ENCODE measurements at places on chromosomes 16 and 17. TPM values are rescaled to one million over a fixed set of nuclear protein-coding genes. Genes with fewer than 3 reads are reported as not detected.

DNA sequence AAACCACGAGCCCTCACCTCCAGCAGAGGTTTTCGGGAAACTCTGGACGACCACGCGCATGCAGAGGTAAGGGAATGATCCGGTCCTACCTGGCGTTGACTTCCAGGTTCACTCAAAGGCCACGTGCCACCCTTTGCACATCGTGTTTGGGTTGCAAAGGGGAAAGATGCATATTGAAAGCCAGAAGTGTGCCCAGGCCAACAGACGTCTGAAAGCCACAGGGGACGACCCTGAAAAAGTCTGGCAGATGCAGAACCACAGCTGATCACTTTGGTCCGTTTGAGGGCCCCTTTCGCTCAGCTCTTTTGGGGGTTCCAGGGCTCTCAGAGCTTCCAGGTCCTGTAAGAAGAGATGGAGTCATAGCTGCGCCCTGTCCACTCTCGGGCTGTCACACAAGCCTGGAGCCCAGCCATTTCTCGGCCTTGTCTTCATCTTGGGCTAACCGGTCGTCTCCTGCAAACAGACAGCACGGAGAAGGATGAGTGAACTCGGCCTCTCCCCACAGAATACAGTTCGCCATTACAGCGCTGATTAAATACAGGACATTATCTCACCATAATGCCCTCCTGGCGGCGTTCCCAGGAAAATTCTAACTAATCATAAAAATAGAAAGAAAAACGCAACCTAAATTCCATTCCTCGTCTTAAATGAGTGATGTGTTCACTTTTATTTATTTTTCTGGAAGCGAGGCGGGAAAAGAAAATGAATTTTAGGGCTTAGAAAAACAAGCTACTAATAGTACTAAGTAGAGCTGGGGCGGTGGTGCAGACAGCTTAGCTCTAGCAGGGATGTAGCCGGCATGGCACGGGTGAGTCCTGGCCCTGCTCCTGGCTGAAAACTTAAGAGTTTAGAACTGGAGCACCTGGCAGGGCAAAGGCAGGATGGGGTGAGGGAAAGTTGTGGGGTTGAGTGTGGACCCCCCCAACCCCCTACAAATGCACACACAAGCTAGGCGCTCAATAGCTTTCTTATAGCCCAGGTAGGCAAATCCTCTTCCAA is 45.5 kb upstream of the ZFHX3 start:
- no peak for DNase-seq
- H3K4me1 ChIP-seq = no peaks in the 10 kb centered on the region
- no peaks in the 10 kb centered on the region for H3K27me3 ChIP-seq
- no peak overlapping the region for H3K4me3 ChIP-seq
- H3K36me3 ChIP-seq = no peaks in the 10 kb centered on the region
- no peak overlapping the region for H3K27ac ChIP-seq

- H3K4me1 ChIP-seq = peaks cover 30% of the 10 kb centered on the region
- no peak for DNase-seq
- H3K36me3 ChIP-seq = no peaks in the 10 kb centered on the region
- peak overlapping the region; percentile 32 for H3K27ac ChIP-seq
- H3K4me3 ChIP-seq = no peak overlapping the region
- H3K27me3 ChIP-seq = no peaks in the 10 kb centered on the region
These were observed 34.0 kb downstream of the KIAA0513 start for GRCh38 chr16:85061566-85061965.

TNFRSF13B gene
- 121 TPM for polyA plus RNA-seq

- no peaks in the 10 kb centered on the region for H3K27me3 ChIP-seq
- H3K27ac ChIP-seq = no peak overlapping the region
- H3K4me1 ChIP-seq = peaks cover 33% of the 10 kb centered on the region
- DNase-seq = no peak
- no peaks in the 10 kb centered on the region for H3K36me3 ChIP-seq
These were observed 90.1 kb downstream of the XYLT1 start for GRCh38 chr16:17380613-17381012.

DNA sequence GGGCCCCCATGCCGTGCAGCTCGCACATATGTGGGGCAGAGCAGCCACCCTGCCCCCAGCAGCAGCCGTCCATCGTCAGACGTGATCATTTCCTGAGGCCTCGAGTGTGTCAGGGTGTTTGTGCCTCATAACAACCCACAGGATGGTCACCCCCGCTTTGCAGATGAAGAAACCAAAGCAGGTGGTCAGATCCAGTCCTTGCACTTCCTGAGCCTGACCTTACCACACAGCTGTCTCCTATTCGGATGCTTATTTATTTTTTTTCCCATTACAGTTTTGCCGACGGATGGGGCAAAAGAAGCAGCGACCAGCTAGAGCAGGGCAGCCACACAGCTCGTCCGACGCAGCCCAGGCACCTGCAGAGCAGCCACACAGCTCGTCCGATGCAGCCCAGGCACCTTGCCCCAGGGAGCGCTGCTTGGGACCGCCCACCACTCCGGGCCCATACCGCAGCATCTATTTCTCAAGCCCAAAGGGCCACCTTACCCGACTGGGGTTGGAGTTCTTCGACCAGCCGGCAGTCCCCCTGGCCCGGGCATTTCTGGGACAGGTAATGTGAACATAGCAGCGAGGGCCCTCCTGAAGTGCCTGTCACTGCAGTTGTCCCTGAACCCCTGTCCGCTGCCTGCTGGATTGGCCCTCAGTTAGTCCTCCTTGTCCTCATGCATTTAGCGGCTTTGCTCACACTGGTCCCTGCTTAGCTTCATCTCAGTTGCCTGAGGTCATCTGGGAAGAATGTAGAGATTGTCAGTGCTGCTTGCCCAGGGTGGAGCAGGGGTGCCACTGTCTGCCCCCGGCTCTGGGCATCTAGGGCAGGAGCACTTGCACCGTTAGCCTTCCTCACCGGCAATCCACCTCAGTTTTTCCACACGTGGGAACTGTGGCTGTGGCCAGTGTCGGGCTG is 1.4 kb downstream of the MPG start:
- H3K27me3 ChIP-seq = no peaks in the 10 kb centered on the region
- peaks cover 28% of the 10 kb centered on the region for H3K4me1 ChIP-seq
- H3K4me3 ChIP-seq = peak overlapping the region; percentile 82
- no peak for DNase-seq
- peaks cover 4% of the 10 kb centered on the region for H3K36me3 ChIP-seq

TEX14 gene
- 0.25 TPM for polyA plus RNA-seq

DNA sequence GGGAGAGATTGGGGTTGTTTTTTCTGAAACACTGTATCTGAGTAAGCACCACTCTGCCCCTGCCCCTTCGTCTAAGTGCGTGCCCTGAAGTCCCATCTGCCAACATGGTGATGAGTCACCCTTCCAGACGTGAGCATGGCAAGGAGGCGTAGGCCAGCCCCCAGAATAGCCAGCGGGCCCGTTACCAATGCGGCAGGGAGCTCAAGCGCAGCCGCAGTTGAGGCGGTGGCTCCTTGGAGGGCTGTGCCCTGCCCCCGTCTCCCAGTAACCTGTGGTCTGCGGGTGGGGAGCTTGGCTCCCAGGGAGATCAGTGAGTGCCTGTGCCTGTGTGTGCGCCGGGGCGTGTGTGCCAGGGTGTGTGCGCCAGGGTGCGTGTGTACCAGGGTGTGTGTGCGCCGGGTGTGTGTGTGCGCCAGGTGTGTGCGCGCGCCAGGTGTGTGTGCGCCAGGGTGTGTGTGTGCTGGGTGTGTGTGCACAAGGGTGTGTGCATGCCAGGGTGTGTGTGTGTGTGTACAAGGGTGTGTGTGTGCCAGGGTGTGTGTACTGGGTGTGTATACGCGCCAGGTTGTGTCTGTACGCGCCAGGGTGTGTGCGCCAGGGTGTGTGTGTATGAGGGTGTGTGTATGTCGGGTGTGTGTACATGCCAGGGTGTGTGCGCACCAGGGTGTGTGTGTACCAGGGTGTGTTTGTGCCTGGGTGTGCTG is 98.6 kb upstream of the CHMP6 start:
- peak overlapping the region; percentile 78 for H3K27ac ChIP-seq
- H3K27me3 ChIP-seq = no peaks in the 10 kb centered on the region

CDRT15L2 gene
- polyA plus RNA-seq = not detected

DNA sequence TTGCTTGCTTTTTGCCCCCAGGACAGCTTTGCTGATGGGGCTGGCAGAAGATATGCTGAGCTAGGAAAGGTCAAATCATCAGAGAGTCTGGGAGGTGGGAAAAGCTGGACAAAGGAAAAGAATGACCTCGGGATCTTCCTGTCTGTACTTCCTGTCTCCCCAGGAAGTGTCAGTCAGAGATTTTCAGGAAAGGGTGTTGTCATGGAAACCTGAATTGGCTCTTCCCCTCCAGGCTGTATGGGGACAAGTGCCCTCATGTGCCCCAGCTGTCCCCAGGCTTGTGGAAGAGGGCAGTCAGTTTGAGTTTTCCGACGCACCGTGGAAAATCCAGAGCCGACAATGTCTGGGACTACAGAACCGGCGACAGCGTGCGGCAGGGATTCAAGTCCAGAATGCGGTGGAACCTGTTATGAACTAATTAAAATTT is 122.7 kb upstream of the ZFHX3 start:
- no peaks in the 10 kb centered on the region for H3K27me3 ChIP-seq
- no peak overlapping the region for H3K4me3 ChIP-seq
- H3K27ac ChIP-seq = no peak overlapping the region
- H3K36me3 ChIP-seq = no peaks in the 10 kb centered on the region
- H3K4me1 ChIP-seq = no peaks in the 10 kb centered on the region
- no peak for DNase-seq

DNA sequence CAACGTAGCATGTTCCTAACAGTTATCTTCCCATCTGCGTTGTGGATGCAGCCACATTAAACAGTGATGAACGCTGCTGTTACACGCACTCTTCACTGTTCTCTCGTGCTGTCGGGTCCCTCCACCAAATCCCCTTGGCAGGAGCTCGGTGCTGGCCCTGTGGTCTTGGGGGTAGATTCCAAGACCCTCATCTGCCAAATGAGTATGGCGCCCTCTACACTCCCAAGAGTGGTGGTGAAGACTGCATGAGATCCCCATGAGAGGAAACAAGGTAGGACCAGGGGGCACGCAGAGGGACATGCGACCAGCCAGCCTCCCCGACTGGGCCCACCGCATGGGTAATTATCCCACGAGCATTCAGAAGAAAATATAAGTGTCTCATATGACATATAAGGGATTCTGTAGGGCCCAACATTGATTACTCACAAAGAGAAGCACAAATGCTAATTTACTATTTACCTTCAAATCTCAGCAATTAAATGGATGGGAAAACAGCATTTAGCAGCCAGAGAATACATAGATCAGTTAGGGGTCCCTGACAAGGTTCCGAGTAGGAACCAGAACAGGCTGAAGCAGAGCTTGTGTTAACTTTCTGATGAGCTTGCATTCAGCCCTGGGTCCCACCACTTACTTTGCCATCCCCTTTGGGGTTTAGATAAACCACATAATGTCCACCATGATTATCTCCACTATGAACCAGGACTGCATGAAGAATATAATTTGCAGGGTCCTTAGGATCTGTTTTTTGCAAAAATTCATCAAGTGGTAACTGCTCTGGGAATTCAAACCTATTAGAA is 23.8 kb downstream of the LITAFD start:
- no peak for DNase-seq
- H3K27ac ChIP-seq = no peak overlapping the region
- H3K27me3 ChIP-seq = no peaks in the 10 kb centered on the region
- H3K4me3 ChIP-seq = no peak overlapping the region
- no peaks in the 10 kb centered on the region for H3K4me1 ChIP-seq

DNA sequence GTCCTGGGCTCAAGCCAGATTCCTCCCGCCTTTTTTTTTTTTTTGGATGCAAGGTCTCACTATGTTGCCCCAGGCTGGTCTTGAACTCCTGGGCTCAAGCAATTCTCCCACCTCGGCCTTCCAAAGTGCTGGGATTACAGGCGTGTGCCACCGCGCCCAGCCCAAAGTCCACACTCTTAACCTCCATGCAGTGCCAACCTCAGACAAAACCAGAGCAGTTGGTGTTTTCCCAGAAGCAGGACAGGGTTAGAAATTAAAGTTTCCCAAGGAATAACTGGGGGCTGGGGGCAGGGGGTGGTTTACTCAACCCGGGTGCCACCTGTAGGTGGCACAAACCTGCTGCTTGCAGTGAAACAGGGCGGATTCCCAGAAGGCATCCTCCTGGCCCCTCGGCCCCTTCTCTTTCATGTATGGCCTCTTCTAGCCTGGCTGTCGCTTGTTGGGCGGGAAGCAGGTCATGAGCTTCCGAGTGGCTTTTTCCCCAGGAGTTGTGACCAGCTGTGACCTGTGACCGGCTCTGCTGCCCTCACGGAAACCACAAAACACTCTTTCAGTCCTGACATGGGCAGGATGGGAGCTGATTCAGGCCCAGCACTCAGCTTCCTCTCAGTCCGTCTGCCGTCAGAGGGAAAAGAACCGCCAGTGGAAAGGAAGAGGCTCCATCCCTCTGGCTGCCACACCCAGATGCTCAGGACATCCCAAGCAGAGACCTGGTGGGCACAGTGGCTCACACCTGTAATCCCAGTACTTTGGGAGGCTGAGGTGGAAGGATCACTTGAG is 25.6 kb upstream of the USP7 start:
- no peaks in the 10 kb centered on the region for H3K27me3 ChIP-seq
- H3K4me3 ChIP-seq = no peak overlapping the region
- no peaks in the 10 kb centered on the region for H3K36me3 ChIP-seq

- H3K4me3 ChIP-seq = no peak overlapping the region
- H3K4me1 ChIP-seq = peaks cover 14% of the 10 kb centered on the region
- no peaks in the 10 kb centered on the region for H3K27me3 ChIP-seq
- H3K27ac ChIP-seq = no peak overlapping the region
- peak; percentile 37 for DNase-seq
These were observed 47.9 kb downstream of the RABEP1 start for GRCh38 chr17:5329784-5330557.

DNA sequence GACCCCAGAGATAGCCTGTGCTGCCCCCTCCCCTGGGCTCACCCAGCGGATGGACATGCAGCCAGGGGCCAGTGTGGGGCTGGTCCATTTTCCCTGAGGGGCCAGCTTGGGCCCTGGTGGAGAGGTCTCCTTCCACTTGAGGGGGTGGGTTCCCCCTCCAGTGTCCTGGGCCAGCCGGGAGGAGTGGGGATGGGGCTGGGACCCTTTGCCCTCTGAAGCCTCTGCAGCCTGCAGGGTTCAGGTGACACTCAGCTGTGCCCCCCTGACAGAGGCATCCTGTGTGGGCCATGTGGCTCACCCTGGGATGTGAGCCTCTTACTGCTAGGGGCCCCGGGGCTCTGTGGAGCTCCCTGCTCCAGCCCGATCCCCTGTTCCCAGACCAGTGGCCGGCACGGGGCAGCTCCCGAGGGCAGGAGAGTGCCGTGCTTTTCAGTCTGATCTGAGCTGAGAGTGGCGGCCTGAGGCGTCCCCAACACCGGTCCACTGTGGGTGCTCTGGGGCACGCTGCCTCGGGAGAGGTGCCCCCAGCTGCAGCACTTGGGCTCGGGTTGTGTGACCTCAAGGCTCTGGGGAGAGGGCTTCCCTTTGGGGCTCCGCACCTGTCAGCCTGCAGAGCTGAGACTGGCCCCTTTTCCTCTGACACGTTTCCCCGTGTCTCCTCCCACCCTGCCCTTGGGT is 439 bp upstream of the GNG13 start:
- H3K36me3 ChIP-seq = no peaks in the 10 kb centered on the region
- no peaks in the 10 kb centered on the region for H3K4me1 ChIP-seq
- DNase-seq = no peak

GRCh38 chr17:61331886-61332285 is 67.8 kb upstream of the TBX2 start:
- H3K27ac ChIP-seq = no peak overlapping the region
- H3K36me3 ChIP-seq = no peaks in the 10 kb centered on the region
- H3K4me3 ChIP-seq = no peak overlapping the region
- H3K4me1 ChIP-seq = no peaks in the 10 kb centered on the region
